ENCODE measurements at places on chromosomes 2 and 18.

DNA sequence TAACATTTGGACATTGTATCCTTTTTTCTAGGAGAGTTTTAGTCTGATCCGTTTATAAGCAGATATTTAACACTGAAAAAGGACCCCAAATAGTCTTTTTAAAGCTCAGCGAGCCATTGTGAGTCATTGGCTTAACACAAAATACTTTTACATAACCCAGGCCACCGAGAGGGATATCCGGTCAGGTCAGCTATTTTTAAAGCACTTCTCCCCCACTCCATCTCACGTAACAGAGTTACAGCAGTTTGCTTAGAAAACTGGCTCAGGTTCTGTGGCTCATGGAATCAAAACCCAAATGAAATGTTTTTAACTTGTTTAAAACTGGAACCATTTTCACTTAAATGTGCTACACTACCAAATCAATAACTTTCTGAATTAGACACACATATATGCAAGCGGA, 23.9 kb downstream of the COL4A3 start:
- no peak for DNase-seq

- DNase-seq = no peak
Measured at GRCh38 chr2:120794716-120795115, 59.0 kb downstream of the GLI2 start.

DNA sequence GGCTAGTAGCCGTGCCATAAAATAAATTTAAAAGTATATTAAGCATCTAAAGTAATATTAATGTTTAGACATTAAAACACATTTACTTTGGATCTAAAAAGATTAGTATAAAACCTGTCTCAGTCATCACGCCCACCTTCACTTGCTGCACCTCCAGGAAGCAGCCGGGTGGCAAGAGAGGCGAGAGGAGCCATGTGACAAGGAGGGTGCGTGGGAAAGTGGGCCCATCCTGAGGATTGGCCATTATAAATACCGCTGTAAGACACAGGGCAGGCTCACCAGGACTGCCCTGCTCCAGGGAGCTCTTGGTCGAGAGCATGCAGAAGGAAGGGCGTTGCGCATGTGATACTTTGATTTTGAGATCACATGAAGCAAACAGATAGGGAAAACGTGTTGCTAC, 34.4 kb upstream of the ALKAL2 start:
- no peak for DNase-seq

DNA sequence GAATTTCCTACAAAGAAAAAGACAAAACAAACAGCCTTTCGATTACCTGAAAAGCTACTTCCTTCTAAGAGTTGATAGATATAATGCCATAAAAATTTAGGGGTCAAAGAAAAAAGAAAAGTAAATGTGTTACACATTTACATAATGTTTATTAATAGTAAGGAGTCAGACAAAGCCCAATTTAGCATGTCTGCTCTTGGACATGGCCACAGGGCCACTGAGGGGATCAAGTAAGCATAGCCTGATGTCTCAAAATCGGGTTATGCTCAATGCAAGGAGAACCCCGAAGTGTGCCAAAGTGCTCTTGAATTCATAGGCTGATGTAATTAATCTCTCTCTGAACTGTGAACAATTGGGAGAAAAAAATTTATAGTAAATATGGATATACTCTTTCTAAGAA, 61.6 kb downstream of the RTN4 start:
- DNase-seq = no peak

DNA sequence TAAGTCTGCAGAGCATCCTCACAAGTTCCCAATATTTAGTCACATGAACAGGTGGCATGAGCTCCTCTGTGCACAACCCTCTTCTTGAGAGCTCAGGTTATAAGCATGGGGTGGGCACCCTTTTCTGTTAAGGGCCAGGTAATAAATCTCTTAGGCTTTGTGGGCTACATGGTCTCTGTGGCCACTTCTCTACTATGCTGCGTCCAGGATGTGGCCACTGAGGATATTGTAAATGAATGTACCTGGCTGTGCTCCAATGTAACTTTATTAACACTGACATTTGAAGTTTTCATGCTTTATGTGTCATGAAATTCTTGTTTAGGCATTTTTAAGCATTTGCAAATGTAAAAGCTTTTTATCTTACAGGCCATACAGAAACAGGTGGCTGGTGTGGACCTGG, 116.8 kb upstream of the ST6GAL2 start:
- DNase-seq = no peak

DNA sequence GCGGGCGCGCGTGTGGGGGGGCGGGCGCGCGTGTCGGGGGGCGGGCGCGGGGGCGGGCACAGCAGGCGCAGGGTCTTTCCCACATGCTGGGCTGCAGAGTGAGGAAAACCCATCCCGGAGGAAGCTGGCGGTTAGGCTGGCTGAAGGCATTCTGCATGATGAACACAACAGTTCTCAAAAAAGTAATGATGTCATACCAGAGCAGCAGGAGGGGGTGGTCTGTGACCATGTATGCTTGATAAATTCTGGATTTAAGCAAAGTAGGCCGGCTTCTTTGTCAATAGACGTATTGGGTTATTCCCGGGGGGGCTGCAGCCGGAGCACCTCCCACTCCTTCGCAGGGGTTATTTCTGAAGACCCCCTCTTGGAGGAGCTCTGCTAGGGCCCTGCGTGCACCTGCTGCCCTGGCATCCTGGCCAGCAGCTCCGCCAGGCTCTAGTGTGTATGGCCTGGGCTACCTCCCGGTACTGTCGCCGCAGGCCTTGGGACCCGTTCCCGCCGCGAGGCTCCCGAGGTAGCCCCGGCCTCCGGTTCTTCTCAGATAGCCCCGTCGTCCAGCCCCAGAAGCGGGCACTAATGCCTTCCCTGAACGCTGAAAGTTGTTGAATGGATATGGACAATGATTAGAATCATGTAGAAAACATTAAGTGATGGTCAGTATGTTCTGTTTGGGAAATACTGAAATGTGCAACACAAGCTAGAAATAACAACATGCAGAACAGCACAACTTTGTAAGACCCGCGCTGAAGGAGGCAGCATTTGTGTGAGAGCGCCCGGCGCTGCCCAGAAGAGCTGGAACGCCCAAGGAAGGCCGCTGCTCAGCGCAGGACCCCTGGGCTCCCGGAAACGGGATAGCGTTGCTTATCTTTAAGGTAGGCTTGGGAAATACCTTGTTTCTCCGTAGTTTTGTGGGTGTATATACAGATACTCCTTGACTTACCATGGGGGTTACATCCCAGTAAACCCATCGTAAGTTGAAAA, 101.4 kb upstream of the RAB6C start:
- peak; percentile 41 for DNase-seq

GRCh38 chr2:192159736-192160135, 35.0 kb downstream of the TMEFF2 start:
- no peak for DNase-seq

DNA sequence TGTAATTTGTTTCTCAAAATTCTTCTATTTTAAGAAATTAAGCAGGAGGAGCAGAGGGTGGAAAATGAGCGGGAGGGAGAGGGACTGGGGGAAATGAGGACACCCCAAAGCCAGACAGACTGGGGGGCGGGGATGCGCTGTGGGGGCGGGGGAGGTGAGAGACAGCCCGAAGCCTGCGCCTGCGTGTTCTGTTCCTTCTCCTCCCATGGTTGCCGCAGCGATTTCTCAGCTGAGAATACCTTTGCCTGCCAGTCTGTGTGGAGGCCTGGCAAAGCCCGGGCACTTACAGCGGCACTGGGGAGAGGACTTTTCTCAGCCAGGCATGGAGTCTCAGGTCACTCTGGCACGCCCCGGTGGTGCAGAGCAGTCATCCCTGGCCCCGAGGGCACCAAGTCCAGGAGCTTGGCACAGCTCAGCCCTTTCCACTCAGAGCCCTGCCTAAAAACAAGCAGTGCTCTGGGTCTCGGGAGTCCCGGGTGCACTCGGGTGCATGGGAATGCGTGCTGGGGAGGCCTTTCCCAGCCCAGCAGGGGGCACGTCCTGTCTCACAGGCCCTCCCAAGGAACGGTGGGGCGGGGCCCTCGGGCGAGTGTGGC, 289.3 kb upstream of the HS6ST1 start:
- no peak for DNase-seq

DNA sequence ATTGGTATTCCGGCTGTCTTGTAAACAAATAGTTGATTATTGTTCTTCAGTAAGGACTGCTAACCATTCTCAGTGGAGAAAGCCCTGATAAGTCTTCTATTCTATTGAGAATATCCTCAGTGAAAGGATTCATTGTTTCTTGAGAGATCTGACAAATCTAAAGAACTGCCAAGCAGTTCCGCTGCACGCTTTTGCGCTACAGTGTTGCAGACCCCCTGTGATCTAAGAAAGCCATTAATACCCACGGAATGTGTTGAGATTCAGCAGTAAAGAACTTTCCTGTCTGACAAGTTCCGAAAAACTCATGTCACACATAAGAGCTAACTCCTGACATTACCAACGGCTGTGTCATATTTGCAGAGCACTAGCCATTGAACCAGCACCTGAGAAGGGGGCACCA, 63.8 kb downstream of the ZNF236 start:
- no peak for DNase-seq

GRCh38 chr2:3178578-3179031, 199.0 kb downstream of the EIPR1 start:
- no peak for DNase-seq

DNA sequence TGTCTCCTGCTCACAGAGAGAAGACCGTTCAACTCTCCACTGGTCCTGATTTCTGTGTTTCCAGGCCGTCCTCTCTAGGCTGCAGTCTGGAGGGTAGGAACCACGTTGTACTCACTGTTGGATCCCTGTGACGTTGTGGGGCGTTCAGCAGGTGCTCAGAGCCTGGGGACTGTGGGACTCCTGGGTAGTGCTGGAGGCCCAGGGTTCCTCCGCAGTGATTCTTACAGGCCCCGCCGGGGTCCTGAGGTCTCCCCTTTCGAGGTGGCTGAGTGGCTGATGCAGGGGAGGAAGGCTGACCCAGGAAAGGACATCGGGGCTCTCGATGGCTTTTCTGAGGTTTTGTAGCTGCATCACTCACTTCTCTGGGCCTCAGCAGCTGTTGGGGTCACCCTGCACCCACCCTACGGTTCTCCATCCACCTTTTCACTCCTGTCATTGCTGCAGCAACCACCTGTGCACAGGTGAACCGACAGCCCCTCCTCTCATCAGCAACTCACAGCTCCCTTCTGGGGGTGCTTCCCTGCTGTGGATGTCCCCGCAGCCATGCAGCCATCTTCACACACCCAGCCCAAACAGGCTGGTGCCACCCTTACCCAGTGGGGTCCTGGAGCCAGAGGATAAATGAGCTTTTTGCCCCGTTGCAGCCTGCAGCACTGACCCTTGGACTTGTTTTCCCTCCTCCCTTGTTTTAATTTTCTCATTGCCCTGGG, 169.6 kb upstream of the HDAC4 start:
- DNase-seq = no peak

- no peak for DNase-seq
Measured at GRCh38 chr2:60371219-60371618, 182.2 kb downstream of the BCL11A start.
